ENCODE measurements at places on chromosomes 2 and 18.

GRCh38 chr2:7180638-7181370 is 263.6 kb downstream of the RNF144A start:
- no peak for DNase-seq

DNA sequence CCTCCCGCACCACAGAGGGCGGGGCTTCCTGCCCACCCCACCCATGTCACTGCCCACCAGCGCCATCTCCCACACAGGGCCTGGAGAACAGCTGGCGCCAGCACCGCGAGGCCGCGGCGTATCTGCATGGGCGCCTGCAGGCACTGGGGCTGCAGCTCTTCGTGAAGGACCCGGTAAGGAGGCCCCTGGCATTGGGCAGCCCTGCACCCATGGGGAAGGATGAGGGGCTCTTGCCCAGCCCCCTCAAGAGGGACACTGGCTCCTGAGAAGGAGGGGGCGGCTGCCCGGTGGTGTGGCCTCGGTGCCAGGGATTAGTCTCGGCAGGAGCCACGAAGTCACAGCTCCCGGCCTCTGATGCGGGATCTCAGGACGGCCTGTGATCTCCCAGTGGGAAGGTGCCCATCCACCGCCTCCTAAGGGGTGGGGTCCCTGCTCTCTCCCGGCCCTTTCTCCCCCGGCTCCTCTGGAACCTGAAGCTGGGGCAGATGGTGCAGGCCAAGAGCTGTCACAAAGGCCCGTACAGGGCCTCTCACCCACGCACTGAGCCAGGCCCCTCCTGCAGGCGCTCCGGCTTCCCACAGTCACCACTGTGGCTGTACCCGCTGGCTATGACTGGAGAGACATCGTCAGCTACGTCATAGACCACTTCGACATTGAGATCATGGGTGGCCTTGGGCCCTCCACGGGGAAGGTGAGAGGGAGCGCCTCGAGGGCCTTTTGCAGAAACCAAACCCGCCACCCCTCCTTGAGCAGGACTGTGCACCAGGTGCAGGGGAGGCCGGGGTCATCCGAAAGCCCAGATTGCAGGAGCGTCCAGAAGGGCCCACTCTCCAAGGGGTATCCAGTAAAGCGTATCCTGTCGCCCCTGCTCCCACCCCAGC is 9.1 kb downstream of the AGXT start:
- no peak for DNase-seq

- DNase-seq, result no peak
These were observed 27.5 kb downstream of the TSHZ1 start for GRCh38 chr18:75238100-75238499.

GRCh38 chr2:127406454-127406853 is 11.8 kb upstream of the PROC start:
- DNase-seq, result no peak

GRCh38 chr18:76401498-76401897 is 93.5 kb downstream of the ZNF516 start:
- DNase-seq, result no peak

DNA sequence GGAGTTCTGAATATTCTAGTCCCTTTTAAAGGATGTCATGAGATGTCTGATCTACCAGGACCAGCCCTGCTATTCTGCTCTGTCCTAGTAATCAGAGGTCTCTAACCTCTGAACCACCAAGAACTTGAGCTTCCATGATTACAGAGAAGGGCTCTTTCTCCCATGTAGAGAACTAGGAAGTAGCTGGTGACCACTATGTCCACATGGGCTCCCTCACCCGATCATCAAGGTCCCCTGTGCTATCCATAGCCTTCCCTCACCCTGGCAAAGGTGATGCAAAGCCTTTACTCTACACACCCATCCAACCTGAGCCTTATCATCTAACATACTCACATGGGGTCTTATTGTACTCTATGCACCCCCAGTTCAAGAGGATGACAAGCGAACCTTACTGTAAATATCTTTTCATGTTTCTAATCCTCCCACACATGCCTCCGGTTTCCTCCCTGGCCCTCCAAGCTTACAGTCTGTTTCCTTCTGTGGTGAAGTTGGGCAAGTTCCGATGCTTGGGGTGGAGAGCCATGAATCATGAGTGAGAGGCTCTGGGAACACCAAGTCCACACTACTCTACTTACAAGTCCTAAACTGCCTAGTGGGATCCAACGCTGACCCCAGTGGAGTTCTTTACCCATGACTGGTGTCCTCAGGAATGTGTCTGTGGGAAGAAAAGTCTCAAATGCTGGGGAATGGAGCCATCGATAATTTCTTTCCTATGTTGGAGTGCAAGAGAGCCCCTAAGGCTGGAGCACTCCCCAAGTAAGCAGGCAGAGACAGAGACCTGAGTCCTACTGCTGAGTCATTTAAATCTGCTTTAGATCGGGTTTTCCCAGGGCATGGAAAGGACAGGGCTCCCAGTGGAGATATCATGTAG is 73.3 kb upstream of the KLF7 start:
- peak; percentile 55 for DNase-seq

DNA sequence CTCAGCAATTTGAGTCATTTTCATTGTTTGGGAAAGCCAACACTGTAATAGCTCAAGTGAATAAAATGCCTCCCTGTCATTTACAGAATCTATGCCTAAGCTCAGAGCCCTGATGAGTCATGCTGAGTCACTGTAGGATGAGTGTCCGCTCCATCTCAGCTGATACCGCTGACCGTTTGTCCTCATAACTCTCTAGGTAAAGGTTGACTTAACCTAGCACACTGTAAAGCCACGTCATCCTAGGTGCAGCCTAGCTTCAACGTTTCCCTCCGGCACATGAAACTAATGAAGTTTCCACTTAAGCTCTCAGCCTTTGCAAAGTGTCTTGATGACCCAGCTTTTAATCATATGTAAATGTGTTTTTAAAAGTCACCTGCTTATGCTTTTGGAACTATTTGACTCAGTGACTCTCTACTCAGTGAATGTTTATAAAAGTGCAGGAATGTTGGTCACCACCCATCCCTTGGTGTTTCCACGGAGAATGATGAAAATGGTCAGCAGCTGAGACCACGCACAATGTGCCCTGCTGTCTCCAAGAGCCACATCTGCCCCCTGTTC is 154.0 kb downstream of the PMAIP1 start:
- no peak for DNase-seq

- DNase-seq, result no peak
These were observed 151.8 kb upstream of the NABP1 start for GRCh38 chr2:191526091-191526490.

DNA sequence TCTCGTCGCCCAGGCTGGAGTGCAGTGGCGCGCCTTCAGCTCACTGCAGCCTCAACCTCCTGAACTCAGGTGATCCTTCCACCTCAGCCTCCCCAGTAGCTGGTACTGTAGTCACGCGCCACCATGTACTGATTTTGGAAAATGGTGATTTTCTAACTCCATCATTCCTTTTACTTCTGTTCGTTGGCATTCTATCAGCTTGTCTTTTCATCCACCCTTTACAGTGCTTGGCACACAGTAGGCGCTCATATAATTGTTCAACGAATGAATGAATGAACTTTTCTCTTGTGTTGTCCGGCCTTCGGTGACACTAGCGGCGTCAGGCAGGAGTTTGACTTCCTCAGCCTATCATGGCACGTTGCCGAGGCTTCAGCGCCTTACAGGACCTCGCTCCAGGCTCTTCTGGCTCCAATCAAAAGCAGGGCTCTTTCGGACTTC is 373 bp upstream of the MTHFD2 start:
- no peak for DNase-seq

DNA sequence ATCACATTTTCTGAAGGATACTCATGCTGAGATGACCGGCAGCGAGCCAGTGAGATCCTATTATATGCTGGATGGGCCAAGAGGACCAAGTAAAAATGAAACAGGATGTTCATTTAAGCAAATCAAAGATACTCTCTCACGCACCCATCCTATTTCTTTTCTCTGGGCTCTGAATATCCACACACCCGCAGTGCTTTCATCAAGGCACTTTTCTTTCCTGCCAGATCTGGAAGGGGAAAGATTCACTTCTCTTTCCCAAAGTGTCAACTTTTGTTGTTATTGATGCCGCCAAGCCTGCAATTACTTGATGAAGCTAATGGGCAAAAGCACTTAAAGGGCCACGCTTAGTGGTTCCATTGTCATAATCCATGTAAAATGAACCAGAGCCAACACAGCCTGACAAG is 191.9 kb upstream of the CHAC2 start:
- no peak for DNase-seq

- no peak for DNase-seq
These were observed 107.1 kb downstream of the TMX3 start for GRCh38 chr18:68607852-68608251.

GRCh38 chr18:65411061-65411460 is 339.8 kb upstream of the CDH7 start:
- DNase-seq, result no peak

DNA sequence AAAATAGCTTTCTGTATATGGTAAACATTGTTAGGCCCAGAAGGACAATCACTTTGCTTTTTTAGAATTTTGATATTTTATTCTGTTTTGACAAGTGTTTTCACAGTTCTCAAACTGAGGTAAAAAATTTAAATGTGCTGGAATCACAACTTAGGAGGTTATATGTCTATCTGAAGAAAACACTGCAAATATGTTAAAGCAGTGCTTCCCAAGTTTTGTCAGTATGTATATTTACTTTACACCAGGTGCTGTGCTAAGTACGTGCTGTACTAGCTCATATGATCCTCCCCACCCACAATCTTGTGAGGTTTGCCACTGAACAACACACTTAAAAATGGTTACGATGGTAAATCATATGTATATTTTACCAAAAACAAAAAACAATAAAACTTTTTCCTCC is 124.2 kb downstream of the CABYR start:
- DNase-seq, result no peak

DNA sequence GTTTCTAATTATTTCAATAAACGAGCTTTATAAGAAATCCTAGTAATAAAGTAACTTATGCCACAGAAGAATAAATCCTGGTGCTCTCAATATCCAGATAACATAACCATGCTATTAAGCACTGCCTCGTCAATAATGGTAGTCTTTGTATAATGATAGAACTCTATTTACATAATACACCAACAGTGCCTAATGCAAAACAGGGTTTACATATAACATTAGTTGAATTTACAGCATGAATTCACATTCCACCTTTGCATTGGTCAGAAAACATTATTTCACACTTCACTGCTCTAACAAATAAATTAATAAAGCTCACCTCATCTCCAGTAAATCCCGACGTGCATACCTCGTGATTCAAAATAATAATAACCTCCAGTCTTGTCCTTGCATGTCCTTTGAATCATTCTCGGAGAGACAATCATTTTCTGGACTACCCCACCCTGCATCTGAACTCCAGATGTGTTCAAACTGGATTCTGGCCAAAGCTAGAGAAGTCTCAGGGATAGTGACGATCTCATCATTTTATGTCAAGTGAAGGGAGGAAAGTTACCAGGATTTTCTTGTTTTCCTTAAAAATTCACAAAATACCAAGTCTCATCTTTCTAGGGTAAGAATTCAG is 189.2 kb downstream of the NCKAP5 start:
- DNase-seq, result no peak

GRCh38 chr2:36404318-36404717 is 48.7 kb downstream of the CRIM1 start:
- DNase-seq, result no peak

DNA sequence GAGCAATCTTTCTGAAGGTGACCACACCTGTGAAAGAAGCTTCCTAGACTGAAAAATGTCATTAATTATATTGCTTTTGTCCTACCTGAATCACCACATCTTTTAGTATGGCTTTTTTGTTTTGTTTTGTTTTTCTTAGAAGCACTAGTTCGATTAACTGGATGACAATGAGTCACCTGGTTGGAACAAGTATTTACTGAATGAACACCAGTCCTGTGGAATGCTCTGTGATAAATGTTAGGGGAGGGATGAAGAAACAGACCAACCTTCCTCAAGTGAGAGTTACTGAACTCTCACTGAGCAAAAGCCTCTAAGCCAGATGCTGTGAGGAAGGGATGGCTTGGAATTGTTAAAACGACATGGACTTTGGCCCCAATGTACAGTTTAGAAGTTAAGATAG is 26.8 kb upstream of the DCC start:
- no peak for DNase-seq

GRCh38 chr2:124122340-124122739 is 97.3 kb downstream of the CNTNAP5 start:
- no peak for DNase-seq

GRCh38 chr18:80167931-80168330 is 58.9 kb downstream of the ADNP2 start:
- DNase-seq, result no peak
